ENCODE measurements at places on chromosomes 7 and 10.

- DNase-seq, result no peak
These were observed 3.8 kb upstream of the COX19 start for GRCh38 chr7:979151-979550.

- DNase-seq, result no peak
These were observed 17.0 kb downstream of the CLIP2 start for GRCh38 chr7:74306004-74306729.

DNA sequence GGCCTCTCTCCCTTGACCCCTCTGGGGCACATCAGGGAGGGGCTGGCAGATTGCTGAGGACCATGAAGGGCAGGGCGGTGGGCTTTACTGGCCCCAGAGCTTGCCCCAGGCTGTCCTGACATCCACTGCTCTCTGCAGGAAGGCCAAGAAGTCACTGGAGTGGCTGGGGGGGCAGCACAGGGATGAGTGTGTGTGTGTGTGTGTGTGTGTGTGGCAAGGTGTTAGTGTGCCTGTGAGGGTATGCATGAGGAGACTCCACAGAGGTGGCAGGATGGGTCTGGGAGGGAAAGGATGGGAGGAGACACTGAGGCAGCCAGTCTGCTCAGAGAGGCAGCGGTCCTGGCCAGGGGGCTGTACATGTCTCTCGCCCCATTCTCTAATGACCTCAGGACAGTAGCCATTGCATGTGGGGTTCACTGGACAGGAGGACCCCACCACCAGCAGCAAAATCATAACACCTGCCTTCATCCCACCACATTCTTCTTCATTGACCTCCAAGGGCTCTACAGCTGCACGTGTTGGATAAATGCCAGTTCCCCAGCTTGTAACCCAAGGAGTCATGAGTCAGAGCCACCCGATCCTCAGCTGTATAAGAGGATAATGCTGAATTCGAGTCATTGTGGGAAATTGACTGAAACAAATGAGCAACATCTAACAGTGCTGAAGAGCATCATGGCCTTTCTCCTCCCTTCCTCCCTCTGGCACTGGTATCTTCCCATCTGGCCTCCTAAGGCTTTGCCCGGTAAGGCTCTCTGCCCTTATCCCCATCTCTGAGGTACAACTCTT is 720.5 kb downstream of the GRID1 start:
- DNase-seq, result no peak

DNA sequence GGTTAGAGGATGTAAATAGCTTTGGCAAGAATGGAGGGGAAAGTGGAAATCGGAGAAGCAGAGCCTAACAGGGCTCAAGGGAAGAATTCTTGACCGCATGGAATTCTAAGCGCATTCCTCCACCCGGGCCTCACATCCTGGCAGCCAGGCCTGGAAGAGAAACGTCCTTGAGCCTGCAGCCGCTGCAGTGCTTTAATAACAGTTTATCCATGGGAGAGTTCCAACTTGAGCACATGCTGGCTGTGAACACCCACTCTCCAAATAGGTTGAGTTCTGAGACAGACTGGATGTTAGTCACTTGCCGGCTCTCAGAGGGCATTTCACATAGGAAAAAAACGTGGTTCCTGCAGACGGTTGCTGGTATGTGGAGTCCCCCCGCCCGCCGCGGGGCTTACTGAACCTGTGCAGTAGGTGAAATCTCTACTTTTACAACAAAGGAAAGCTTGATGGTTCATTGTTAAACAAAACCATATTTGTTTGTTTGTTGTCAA is 61.4 kb upstream of the STEAP1B start:
- no peak for DNase-seq

DNA sequence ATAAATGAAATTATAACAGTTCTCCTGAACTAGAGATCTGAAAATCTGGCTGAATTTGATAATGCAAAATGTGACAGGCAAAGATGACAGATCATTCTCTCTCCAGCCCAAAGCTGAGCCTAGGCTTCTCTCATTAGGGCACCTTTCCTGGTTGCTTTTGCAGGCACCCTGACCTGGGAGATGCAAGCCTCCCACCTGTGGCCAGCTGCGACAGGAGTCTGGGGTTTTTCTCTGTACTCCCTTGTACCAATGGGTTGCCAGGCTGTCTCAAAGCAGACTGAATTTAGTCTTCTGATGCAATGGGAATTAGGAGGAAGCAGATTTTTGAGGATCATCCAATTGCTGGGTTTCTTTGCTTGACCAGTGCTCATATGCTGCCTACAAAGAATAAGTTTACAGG is 85.0 kb upstream of the EFCAB10 start:
- no peak for DNase-seq

GRCh38 chr7:40232242-40232893 is 97.6 kb downstream of the SUGCT start:
- DNase-seq, result no peak

GRCh38 chr10:69180525-69181204 is 631 bp downstream of the SUPV3L1 start:
- DNase-seq, result no peak

DNA sequence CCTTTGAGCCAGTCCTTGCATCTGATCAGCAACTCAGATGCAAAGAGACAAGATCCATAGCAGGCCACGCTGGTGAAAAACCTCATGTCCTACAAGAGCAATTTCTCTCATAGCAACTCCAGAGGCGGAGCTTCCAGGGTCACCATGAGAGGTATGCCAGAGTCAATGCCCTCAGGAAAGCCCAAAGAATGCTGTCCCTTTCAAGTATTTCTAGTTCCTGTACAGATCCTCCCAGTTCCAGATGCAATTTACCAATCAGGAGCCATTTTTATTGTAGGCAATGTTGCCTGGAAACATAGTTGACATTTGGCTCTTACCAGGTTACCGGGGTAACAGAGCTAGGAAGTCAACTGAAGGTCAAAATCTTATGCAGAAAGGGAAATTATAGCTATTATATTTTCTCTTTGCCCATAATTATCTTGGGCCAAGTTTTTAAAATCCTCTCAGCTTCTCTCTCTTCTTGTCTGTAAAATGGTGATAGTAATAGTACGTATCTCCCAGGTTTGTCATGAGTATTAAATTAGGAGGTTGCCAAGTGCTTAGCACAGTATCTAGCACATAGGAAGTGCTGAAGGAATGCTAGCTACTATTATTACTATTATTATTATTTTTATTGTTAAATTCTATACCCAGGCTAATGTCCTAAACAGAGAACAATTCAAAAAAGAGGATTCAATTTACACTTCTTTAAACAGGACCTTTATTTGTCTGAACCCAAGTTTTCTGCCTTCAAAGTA is 46.3 kb upstream of the TM9SF3 start:
- no peak for DNase-seq

GRCh38 chr7:156722043-156722826 is 81.7 kb downstream of the RNF32 start:
- DNase-seq, result no peak

DNA sequence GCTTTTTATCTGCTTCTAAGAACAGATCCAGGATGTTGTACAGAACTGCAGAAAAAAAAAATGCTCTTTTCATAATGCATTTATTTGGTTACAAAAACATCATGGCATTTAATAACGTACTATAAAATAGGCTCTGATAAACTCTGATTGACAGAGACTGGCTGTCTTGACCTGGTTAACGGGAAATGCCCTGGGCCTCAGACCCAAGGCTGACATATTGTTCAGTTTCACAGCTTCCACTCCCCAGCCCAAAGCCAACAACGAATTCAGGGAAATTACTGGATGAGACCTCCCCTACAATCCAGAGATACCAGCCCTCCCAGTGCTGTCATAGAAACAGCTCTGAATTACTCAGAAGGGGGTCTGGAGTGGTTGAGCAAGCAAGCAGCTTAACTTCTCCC is 260.1 kb downstream of the CREB5 start:
- DNase-seq, result no peak

DNA sequence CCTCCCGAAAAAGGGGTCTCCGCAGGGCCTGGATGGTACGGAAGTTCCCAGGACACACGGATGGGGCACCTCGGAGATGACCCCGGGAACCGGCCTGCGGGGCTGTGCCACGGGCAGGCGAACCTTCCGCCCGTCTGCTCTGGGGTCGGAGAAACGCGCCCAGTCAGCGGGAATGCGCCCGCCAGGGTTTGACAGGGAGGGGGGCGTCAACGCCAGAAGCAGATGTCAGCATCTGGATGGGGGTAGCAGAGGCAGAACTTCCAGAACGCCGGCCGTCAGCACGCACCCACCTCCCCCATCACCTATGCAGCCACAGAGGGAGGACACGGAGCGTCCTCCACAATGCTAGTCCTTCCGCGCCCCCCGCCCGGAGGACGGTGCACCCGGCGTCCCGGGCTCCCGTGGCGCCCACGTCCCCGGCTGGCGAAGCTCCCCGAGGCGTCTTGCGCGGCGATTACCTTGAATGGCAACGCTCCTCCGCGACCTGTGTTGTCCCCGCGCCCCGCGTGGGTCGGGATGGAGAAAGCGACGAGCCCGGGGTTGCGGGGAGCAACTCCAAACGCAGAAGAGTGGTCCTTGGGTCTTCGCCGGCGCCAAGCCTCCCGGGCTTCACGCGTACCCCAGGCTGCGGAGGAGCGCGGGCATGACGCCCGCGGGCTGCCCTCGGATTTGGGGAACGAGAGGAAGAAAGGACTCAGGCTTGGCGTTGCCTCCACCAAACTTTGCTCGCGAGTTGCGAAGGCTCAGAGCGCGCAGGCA is 561 bp downstream of the FGFR2 start:
- no peak for DNase-seq

DNA sequence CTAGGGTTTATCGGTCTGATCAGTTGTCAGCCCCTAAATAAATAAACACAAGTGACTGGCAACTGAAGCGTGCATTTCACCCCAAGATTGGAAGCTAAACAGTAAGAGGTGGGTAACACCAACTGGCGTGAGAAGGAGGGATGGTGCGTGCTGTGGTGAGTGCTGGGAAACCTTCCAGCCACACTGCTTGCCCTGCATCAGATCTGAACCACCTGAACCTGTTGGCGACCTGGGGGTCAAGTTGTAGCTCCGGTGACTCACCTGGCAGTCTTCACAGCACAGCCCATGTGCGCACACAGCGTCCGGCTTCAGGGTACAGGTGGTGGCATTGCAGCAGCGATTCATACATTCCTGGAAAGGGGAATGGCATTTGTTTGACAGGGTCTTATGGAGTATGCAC is 170.1 kb downstream of the FANK1 start:
- DNase-seq, result no peak

DNA sequence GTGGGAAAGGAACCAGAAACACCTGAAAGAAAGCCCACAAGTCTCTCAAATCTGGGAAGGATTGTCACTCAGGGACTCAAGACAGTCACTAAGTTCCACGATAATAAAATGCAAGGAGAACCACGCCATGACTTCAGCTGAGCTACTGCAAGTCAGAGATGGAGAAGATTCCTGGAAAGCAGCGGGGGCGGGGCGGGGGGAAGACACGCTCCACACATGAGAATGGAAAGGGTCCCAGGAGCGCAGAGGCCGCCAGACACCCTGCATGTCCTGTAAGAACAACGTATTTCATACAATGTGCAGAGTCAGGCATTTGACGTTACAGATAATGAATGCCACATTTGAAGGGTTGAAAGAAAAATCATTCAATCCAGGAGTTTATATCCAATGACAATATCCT is 448.1 kb downstream of the PTPRN2 start:
- DNase-seq, result no peak

DNA sequence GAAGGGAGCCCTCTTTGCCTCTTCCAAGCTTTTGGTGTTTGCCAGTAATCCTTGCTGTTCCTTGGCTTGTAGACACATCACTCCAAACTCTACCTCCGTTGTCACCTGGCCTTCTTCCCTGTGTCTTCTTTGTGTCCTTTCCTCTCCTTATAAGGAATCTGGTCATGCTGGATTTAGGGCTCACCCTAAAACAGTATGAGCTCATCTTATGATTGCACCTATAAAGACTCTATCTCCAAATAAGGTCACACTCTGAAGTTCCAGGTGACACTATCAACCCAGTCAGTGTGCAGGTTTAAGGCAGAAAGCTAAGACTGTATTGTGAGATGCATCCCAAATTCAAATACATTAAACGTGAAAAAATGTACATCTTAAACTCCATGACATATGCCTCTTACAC is 49.0 kb upstream of the ZRANB1 start:
- no peak for DNase-seq

GRCh38 chr7:20388084-20388483 is 57.4 kb downstream of the ITGB8 start:
- DNase-seq, result no peak

- DNase-seq, result no peak
These were observed 482.3 kb downstream of the SORCS1 start for GRCh38 chr10:106682175-106682574.

DNA sequence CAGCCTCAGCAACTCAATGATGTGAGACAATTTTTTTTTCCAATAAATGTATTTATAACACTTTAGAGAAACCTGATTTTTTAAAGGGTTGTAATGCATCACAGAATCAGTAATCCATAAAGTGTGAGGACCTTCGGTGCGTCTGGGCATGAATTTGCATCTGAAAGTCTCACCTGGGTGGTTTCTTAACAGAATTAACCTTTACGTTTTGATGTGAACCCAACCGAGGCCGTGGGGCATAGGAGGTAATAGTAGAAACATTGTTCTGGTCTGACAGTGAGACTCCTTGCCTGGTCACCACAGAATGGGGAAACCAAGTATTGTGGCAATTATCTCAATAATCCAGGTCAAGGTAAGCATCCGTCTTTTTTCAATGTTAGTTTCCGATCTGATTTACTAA is 114.6 kb downstream of the PRKCQ start:
- DNase-seq, result no peak

GRCh38 chr10:8700689-8701088 is 646.2 kb downstream of the GATA3 start:
- DNase-seq, result no peak

- DNase-seq, result no peak
These were observed 233.6 kb downstream of the SNX13 start for GRCh38 chr7:17706734-17707133.

DNA sequence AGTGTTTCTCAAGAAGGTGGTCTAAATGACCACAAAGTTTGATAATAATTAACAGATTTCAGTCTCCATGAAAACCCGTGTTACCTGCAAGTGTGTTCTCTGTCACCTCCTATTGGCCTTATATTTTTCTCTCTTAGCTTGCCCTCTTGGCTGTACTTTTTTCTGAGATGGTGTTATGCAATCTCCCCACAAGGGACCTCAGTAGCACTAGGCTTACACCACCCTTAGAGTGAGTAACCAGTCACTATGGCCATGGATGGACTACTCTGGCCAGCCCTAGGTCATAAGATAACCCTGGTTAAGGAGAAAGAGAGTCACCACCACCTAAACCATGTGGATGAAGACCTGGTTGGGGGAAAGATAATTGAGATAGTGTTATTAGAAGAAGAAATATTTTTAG is 76.8 kb downstream of the NPSR1 start:
- no peak for DNase-seq

- no peak for DNase-seq
These were observed 1.2 kb downstream of the UBE3C start for GRCh38 chr7:157139810-157140510.

DNA sequence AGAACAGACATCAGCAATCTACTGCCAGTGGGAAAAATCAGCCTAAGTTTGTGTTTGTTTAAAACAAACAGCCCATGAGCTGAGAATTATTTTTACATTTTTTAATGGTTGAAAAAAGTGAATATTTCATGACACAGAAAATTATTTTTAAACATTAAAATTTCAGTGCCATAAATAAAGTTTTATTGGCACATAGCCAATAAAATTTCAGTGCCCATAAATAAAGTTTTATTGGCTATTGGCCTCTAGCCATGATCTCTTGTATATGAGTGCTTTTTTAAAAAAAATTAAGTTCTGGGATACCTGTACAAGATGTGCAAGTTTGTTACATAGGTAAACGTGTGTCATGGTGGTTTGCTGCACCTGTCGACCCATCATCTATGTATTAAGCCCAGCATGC is 305.9 kb downstream of the HPSE2 start:
- no peak for DNase-seq

GRCh38 chr7:99579956-99580777 is 17.9 kb upstream of the TMEM225B start:
- DNase-seq, result no peak
